ENCODE measurements at places on chromosomes 2 and 18.

DNA sequence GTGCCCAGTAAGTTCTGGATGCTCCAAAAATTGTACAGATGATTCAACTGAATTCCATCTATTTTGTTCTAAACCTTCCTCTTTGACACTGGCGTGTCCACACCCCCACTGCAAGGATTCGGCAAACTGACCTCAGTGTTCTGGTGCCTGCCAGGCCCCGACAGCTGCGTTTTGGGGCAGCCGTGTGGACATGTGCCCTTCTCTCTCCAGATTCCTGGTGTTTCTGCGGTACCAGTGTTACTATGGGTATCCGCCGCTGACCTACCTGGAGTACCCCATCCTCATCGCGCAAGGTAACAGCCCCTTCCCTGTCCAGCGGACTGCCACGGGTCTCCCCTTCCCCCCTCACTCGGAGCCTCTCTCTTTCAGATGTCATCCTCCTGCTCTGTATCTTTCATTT, 5.0 kb downstream of the SLC66A3 start:
- no peak for DNase-seq

DNA sequence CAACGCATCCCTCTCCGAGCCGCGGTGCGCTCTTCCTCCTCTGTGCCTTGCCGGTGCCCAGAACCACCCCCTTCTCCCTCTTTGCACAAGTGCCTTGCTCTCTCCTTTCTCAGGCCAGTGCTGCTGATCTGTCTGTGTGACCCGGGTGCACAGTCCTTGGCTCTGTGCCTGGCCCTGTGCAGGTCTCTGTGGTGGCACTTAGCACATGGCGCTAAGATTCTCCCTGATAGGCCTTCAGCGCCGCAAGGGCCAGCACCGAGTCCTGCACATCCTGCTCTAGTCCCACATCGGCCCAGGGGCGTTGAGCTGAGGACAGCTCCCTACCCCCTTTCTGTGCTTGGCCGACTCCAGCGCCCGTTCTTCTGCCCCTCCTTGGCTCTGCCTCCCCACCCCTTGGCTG, 136.1 kb downstream of the NEDD4L start:
- no peak for DNase-seq

DNA sequence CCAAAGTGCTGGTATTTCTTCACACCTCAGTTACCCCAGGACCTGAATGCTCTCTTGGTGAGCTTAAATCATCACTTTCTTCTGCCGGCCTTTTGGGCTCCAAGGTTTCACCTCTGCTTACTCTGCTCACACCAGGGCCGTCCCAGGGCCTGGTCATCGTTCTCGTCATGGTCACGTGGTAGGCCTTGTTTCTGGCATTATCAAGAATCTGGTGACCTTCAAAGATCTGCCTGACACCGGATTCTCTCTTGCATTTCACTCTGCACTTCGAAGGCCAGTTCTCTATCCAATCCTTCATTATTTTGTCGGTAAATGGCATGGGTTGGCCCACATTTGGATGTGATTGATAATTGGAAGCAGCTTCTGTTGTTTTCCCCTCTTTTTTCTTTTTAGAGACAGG, 80.5 kb downstream of the HRH4 start:
- DNase-seq: no peak

- DNase-seq: no peak
These were observed 162.6 kb upstream of the SIX3 start for GRCh38 chr2:44778671-44779476.

- no peak for DNase-seq
These were observed 174.5 kb downstream of the PID1 start for GRCh38 chr2:229096409-229097066.

DNA sequence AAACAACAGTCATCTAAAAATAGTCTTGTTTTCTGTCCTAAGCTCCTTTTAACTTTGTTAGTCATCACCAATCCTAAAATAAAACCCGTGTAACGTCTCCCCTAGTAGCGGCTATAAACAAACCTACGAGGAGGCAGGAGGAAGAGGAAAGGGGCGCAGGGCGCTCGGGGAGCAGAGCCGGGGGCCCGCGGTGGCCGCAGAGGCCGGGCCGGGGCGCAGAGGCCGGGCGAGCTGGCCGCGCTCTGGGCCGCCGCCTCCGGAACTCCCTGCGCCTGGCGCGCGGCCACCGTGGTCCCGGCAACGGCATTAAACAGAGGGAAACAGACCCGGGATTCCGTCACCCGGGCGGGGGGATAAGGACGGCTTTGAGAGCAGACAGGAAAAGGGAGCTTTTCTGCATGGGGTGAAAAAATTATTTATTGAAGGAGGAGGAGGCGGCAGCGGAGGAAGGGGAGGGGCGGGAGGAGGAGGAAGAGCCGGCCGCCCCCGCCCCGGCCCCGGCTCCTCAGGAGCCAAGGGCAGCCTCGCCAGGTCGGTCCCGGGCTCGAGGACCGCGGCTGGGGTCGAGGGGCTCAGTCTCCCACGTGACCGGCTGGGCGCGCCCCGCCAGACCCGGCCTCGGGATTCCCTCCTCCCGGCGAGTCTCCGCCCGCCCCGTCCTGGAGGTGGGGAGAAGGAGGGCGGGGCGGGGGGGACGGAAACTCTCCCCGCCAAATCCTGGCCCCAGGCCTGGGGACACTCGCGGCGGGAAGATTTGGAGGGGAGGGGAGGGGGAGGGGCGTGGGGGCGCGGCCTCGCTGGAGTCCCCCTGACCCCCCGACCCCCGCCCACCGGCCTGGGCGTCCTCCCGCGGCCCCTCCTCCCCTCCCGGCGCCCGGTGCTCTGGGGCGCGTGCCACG, 1.8 kb upstream of the NFATC1 start:
- DNase-seq: peak; percentile 97

DNA sequence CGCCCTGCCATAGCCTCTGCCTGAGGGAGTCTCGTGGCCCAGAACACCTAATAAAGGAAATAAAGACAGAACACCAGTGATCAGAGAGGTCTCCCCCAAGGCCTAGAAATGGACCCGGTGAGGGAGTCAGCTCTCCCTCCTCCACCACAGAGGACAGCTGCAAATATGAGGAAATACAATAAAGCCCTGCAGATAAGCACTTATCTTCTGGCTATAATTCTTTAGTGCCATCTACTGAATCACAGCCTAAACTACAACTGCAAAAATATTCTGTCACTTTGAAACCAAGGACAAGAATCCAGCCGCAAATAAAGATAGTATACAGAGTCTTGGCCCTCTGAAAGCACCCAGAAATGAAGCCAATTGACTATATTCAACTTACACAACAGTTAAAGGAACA, 42.4 kb upstream of the TACR1 start:
- no peak for DNase-seq

- no peak for DNase-seq
These were observed 3.0 kb downstream of the NRBP1 start for GRCh38 chr2:27431395-27431794.

DNA sequence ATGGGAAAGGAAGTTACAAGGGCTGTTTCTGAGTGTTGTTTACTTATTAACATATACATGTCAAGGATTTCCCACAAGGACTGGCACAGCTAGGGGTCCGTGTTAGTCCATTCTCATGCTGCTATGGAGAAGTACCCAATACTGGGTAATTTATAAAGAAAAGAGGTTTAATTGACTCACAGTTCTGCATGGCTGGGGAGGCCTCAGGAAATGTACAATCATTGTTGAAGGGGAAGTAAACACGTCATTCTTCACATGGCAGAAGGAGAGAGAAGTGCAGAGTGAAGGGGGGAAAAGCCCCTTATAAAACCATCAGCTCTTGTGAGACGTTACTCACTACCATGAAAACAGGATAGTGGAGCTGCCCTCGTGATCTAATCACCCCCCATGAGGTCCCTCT, 128.9 kb upstream of the CELF4 start:
- DNase-seq: no peak

DNA sequence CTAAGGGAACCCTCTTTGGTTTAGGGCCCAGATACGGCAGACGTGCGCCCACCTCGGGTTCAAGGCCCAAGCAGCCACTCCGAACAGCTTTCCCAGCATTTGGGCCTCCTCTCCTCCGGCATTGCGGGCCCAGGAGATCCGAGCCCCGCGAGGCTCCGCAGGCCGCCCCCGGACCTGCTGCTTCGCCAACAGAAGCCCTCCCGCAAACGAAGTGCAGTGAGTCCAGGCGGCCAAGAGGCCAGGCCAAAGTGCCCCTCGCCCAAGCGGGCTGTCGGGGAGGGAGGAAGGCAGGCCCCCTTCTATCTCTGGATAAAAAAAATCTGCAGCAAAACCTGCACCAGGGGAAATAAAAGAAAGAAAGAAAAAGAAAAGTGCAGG, 6.0 kb downstream of the EN1 start:
- DNase-seq: no peak

GRCh38 chr2:222504719-222505118, 80.4 kb downstream of the SGPP2 start:
- DNase-seq: no peak

DNA sequence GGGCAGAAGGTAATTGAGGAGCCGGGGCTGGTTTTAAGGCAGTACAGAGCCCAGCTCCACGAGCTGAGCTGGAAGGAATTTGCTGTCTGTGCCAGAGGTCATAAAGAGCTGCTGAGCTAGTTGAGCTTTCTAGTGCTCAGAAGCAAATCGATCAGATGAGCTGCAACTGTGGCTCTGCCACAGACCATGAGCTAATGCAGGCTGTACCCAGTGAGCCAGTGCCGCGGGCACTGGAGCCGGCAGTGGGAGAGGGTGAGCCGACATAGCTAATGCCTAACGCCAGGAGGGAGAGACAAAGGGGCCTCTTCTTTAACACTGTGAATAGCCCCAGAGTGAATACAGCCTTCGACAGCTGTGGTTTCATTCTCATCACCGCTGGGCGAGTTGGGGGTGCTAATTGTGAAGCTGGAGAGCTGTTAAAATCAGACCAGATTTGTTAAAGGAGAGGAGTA, 410.1 kb upstream of the TCF4 start:
- DNase-seq: no peak

- DNase-seq: no peak
These were observed 620 bp downstream of the NGEF start for GRCh38 chr2:233012301-233012971.

- no peak for DNase-seq
These were observed 531.9 kb downstream of the PARD3B start for GRCh38 chr2:205077159-205077558.

GRCh38 chr2:6254441-6254840, 562.3 kb downstream of the SOX11 start:
- DNase-seq: no peak

DNA sequence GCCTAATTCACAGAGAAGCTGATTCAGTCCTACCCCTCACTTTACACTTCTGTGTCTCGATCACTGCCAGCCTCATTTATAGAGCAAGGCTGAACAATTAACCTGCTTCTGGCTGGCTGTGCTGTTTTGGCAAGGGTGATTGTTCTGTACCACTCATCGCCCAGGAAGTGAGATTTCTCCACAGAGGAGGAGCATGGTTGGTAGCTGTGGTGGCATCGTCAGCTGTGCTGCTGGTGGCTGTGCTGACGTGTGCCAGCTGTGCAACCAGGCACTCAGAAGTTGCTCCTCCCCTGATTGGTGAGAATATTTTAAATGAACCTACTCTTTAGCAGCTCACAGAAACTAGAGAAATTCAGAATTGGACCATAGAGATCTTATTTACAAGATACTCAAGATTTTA, 158.3 kb downstream of the EML6 start:
- no peak for DNase-seq

GRCh38 chr2:127655209-127656073, 9.5 kb downstream of the GPR17 start:
- peak; percentile 38 for DNase-seq

- no peak for DNase-seq
These were observed 157.6 kb downstream of the LPIN1 start for GRCh38 chr2:11904029-11904428.

DNA sequence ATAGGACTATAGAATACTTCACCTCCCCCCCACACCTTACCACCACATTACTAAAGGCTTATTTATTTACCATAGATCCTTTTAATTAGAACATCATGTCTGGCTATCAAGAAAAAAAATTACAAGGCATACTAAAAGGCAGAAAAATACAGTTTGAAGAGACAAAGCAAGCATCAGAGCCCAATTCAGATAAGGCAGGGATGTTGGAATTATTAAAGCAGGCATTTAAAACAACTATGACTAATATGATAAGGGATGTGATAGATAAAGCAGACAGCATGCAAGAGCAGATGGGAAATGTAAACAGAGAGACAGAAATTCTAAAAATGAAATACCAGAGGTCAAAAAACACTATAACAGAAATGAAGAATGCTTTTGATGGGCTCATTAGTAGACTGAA, 55.4 kb upstream of the SMIM21 start:
- DNase-seq: no peak

- DNase-seq: no peak
These were observed 145.9 kb downstream of the GULP1 start for GRCh38 chr2:188437537-188437936.

DNA sequence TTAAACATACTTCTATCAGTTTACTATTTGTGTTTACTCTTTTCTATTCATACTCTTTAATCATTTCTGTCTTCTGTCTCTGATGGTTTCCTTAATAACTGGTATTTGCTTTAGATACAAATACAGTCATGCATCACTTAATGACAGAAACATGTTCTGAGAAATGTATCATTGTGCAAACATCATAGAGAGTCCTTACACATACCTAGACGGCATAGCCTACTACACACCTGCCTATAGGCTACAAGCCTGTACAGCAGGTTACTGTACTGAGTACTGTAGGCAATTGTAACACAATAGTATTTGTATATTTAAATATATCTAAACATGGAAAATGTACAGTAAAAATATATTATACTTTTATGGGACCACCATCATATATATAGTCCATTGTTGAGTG, 36.3 kb downstream of the VSNL1 start:
- no peak for DNase-seq

GRCh38 chr2:17593841-17594491, 53.5 kb downstream of the VSNL1 start:
- no peak for DNase-seq

DNA sequence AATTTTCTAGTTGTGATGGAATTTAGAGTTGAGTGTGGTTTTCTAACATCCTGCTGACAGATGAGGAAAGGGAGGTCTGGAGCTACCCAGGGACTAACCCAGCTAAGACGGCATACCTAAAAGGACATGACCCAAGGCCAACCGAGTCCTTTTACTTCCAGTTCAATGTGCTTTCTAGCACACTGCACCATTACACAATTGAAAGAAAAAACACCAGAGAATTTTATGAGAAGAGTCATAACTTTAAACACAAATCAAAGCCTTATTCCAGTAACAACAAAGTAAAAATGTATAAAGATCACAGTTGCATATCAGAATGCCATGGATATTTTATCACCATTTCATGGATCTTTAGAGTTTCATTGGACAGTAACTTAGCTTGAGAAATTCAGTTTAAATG, 480.3 kb downstream of the MEIS1 start:
- DNase-seq: no peak

DNA sequence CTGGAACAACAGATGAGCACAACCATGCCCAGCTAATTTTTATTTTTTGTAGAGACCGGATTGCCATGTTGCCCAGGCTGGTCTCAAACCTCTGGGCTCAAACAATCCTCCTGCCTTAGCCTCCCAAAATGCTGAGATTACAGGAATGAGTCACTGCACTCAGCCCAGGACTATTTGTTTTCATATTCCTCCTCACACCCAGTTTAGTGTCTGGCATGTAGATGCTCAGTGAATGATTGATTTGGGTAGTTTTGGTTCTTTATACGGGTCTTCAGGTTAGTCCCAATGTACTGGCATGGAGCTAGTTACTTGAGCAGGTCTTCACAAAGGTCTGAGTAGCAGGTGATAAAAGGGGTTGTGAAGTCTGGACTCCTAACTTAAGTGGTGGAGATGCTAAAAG, 6.2 kb downstream of the EIF2B4 start:
- DNase-seq: no peak
